Inflammatory macrophage treated with lipopolysaccharide for 4 hours (primary cell): ENCODE measurements at places on chromosomes 1 and 21.

DNA sequence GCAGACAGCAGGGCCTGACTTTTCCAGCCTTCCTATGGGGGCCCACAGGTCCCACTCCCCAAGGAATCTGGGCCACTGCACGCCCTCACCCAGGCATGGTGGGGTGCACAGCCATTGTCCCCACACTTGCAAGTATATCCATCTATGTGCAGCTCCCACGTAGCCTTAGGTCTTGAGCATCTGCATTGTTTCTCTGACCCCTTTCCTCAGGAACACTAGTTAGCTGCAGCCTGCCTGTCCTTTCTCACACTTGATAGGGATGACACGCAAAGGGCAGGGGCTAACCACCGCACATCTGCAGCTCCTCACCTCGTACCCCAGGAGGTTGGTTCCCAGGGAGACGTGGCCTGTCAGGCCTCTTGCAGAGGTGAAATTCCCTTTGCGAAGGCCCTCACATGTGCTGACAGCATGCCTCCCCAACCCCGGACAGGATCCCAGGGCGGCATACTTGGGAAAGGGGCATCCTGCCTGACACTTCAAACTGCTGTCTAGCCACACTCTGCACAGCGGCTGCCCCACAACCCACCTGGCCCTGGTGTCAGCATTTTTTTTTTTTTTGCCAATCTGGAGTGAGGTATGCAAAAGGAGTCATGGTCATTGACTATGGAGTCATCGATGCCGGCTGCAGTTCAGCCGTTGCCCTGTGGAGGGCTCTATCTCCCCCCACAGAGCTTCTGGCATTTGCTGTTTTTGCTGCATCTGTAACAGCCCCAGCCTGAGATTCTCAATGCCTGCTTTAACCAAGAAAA is 5.0 kb downstream of the JMJD4 start:
- peak; percentile 23 for DNase-seq

GRCh38 chr1:84972377-84972987 is 24.4 kb downstream of the MCOLN2 start:
- DNase-seq, result no peak

DNA sequence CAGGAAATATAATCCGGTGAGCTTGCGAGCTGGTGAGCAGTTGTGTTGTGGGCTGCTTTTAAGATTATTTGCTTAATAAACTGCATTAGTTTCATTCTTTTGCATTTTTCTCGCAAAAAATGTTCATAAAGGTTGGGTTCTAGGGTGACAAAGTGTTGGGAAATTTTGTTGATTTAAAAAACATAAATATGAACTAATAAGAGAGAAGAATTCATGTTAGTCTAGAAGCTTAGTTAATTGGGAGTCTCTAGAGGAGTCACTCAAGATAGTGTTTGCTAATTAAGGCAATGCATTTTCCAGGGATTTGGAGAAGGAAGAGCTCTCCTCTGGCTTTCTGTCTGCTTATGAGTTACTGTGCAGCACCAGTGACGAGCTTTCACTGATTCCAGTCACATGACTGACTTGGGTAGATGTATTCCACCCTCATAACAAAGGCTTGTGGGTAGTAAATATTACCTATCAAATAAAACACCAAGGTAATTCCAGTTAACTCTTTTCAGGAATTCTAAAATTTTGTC is 417.0 kb downstream of the PTBP2 start:
- DNase-seq, result no peak

- DNase-seq, result no peak
These were observed 5.3 kb downstream of the CELSR2 start for GRCh38 chr1:109254621-109255096.

GRCh38 chr1:145804235-145805045 is 19.5 kb downstream of the RNF115 start:
- DNase-seq, result no peak

DNA sequence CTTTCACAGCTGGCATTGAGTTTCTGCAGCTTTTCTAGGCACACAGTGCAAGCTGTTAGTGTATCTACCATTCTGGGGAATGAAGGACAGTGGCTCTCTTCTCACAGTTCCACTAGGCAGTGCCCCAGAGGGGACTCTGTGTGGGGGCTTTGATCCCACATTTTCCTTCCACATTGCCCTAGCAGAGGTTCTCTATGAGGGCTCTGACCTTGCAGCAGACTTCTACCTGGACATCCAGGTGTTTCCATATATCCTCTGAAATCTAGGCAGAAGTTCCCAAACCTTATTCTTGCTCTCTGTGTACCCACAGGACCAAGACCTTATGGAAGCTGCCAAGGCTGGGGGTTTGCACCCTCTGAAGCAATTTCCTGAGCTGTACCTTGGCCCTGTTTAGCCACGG is 2.4 kb upstream of the IFI44 start:
- DNase-seq, result no peak

DNA sequence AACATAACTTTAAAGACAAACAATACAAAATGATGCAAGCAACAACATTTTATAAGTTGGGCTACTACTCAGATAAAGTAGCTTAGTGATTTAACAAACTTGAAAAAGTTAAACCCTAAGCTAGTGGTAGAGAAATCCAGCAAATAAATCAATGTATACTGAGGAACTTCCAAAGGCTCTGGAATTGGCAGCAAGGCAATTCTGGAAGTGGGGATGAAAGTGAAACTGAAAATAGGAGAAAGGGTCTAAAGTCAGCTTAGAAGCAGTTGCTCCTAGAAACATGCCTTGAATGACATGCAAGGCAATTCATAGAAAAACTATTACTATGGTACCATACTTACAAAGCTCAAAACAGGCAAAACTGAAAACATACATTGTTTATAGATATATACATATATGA is 90.0 kb upstream of the CAMK1G start:
- DNase-seq, result no peak

- DNase-seq, result no peak
These were observed 8.9 kb upstream of the LAX1 start for GRCh38 chr1:203756036-203756435.

DNA sequence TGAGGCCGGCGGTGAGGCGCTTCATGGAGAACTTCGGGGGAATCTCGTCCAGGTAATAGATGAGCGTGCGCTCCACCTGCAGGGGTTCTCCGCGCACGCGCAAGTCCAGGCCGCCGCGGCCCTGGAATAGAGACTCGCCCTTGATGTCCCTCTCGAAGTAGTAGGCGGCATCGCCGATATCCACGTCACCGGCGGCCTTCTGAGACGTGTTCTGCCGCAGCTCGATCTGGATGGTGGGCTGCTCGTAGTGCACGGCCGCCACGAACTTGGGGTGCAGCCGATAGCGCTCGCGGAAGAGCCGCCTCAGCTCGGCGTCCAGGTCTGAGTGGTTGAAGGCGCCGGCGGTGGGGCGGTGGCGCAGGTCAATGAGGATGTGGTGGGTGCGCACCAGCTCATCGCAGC is 726 bp downstream of the TACSTD2 start:
- DNase-seq, result no peak

DNA sequence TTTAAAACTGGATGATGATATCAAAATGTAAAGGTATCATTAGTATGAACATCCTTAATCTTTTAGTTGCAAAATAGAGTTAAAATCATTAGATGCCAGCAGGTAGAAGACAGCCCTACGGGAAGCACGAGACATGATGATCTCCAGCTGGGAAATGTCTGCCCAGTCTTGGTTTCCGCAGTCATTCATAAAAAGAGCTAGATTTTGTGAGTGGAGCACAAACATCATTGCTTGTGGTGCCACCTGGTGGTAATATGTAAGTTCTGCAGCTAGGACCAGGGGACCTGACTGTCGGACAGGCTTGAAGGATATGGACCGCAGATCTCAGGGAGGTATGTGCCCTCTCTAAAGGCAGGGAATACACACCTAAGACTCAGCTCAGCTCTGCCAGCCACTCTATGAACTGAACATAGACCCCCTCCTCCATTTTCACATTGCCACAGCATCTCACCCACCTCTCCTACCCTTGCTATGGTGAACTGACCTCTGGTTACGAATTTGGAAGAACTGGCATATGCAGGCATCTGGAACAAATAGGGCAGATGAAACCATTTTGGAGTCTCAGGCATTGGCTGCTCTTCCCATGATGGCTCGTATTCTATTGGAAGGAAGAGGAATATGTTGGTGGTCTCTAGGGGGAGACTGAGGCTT is 9.2 kb downstream of the FCMR start:
- peak; percentile 80 for DNase-seq

DNA sequence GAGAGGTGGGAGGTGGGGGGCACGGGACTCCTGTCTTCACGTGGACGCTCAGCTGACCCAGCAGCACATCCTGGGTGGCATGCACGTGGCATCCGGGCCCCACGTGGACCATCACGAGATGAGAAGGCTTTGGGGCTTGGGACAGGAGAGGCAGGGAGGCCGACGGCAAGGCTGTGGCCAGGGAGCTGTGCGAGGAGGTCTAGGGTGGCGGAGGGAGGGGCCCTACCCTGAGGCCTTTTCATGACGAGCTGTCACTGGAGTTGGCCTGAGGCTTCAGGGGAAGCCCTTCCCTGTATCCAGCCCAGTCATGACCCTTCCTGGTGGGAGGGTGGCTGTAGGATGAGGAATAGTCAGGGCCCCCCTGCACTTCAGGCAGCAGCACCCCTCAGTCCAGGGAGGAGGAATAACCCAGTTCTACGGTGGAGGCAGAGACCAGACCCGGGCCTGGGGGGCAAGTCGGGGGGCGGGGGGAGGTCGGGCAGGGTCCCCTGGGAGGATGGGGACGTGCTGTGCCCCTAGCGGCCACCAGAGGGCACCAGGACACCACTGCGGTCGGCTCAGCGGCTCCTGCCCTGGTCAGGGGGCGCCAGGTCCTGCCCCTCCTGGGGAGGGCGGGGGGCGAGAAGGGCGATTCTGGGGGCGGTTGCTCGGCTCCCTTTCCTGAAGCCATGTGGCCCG is 2.0 kb upstream of the PERM1 start:
- no peak for DNase-seq
